ENCODE measurements at places on chromosomes 12 and 14.

GRCh38 chr14:103545915-103546651 lies 16.4 kb downstream of the BAG5 start:
- DNase-seq: no peak

GRCh38 chr12:31002361-31002725 lies 71.3 kb upstream of the DDX11 start:
- DNase-seq: no peak

GRCh38 chr12:89775063-89775985 lies 66.7 kb upstream of the ATP2B1 start:
- DNase-seq: no peak

DNA sequence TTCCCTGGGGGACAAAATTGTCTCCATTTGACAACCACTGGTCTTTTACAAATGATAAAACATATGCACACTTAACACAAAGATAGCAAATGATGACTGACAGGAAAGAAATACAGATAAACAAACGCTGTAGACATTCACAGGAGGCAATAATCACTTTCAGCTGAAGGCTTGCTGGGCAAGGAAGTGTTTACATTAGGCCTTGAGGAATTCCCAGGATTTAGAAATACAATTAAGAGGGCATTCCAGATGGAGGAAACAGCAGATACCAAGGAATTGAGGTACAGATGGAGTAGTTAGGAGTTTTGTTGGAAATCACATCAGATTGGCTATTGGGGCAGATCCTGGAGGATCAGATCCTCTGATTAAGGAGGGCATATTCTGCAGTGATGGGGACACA lies 93.9 kb downstream of the DYRK2 start:
- no peak for DNase-seq

DNA sequence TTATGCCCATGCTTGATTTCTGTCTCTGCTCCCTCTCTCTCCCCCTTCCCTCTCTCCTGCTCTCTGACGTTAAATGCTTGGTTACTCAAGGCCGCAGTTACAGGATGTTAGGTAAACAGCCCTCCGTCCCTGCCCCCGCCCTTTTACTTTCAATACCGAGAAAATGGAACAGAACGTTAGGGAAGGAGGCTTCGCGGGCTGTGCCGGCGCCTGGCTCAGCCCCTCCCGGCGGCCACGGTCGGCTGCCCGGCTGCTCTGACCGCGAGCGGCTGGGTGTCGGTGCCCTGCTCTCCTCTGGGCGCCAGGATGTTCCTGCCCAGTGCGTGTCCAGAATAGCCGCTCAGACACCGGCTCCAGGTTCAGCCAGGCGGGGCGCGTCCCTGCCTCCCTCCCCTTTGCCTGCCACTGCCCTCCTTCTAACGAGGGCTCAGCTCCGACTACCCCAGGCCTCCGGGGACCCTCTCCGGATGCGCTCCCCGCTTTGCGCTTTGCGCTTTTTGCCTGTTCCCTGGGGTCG lies 166.1 kb downstream of the ADCK1 start:
- no peak for DNase-seq

- DNase-seq: no peak
Measured at GRCh38 chr12:49946086-49946485, 4.5 kb upstream of the AQP2 start.

GRCh38 chr12:80192087-80192486 lies 92.8 kb downstream of the OTOGL start:
- DNase-seq: no peak

DNA sequence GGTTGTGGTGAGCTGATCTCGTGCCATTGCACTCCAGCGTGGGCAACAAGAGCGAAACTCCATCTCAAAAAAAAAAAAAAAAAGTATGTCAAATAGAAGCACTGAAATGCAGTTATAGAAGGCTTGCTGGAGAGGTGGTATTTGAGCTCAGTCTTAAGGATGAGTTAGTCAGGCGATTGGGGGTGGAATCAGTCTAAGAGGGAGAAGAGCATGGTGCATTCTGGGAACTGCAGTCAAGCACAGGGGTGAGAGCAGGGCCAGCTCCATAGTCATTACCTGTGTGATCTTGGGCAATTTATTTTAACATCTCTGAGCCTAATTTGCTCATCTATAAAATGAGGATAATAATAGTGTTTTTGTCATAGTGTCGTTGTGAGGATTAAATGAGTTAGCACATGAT lies 5.9 kb upstream of the GNB3 start:
- no peak for DNase-seq

GRCh38 chr12:29960122-29960521 lies 176.4 kb upstream of the TMTC1 start:
- DNase-seq: no peak

- no peak for DNase-seq
Measured at GRCh38 chr12:116169071-116169470, 108.4 kb downstream of the MED13L start.

GRCh38 chr12:48197549-48197970 lies 5.5 kb downstream of the OR10AD1 start:
- DNase-seq: no peak

- no peak for DNase-seq
Measured at GRCh38 chr12:105474672-105475071, 144.2 kb downstream of the C12orf75 start.

GRCh38 chr14:101538878-101539277 lies 22.4 kb upstream of the DIO3 start:
- no peak for DNase-seq

GRCh38 chr14:106877517-106877916 lies 1351.1 kb downstream of the TMEM121 start:
- no peak for DNase-seq

DNA sequence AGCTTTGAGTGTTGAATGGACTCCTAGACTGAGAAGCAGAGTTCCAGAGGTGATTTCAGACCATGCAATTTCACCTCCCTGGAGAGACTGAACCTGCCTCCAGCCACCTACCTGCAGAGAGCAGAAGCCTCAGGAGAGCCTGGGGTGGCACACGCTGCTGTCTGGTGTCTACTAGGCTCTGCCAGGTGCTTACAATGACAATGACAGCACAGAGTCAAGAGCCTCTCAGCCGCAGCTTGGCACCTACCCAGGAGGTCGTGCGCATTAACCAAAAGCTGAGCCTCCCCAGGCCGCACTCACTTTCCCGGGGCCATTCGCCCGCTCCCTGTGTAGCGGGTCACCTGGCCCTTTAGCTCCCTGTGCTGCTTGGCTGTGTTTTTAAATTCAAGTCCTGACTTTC lies 63.2 kb downstream of the TESC start:
- DNase-seq: no peak

- no peak for DNase-seq
Measured at GRCh38 chr14:100406505-100407131, 83.5 kb downstream of the SLC25A47 start.

- no peak for DNase-seq
Measured at GRCh38 chr14:57575482-57575881, 81.8 kb upstream of the CCDC198 start.

- DNase-seq: no peak
Measured at GRCh38 chr12:7035463-7035862, 17.2 kb upstream of the LPCAT3 start.

GRCh38 chr14:68781161-68782021 lies 11.5 kb downstream of the ZFP36L1 start:
- DNase-seq: peak; percentile 53

- DNase-seq: no peak
Measured at GRCh38 chr12:86666316-86666715, 410.1 kb upstream of the MGAT4C start.

DNA sequence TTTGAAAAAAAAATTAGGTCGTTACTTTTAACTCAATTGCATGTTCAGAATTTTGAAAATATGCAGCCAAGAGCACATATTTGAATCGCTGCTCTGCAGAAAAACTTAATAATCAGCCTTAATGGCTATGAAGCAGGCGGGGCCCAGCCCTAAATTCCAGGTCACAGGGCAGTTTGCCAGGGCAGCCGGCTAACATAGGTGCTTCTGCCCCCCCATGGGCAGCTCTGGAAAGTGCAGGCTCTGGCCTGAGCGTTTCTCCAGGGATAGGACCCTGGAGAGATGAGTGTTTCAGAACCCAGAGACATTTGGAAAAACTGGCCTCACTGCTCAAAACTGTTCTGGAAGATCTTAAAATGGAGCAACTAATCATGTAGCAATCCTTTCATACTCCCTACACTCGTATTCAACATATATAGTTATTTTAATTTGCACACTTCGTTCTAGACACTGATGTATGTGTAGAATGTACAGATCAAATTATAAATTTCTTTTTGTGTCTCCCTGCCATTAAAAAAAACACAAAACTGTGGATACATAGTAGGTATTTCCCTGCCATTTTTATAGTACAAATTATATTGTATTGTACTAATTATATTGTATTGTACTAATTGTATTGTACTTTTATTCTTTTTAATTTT lies 26.0 kb upstream of the PTGR2 start:
- peak; percentile 79 for DNase-seq
